Islet precursor cell (in vitro differentiated cells): ENCODE measurements at places on chromosomes 1 and 21.

DNA sequence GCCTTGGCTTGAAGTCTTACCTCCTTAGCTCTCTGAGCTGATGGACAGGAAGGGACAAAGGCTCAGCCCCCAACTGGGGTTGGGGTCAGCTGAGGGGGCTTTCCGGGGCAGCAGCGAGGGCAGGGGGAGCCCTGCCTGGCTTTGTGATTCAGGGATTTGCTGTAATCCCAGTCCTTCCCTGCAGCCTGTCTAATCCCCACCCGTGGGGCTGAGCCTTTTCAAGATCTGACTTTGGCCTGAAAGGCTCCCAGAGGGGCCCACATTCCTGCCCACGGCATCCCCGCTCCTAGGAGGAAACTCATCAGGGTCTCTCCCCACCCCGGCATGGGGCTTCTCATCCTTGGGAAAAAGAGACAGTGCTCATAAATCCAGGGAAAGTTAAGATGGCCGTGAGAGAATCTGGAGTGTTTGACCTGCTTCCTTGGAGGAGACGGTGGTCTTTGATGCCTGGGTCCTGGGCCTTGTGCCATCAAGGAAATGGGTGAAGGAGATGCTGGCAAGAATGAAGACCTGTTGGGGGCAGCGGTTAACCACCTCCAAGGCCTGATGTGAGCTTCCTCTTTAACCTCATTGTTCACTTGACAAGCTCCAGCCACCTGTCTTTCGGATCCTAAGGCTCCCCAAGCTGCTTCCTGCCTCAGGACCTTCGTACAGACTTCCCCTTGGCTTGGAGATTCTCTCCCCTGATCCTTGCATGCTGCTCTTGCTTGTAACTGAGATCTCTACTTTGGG lies 83.1 kb upstream of the WNT4 start:
- no peak for DNase-seq

GRCh38 chr1:109441069-109441468 lies 14.8 kb upstream of the PSMA5 start:
- no peak for DNase-seq

GRCh38 chr1:23696335-23696989 lies 4.9 kb downstream of the RPL11 start:
- DNase-seq = no peak

DNA sequence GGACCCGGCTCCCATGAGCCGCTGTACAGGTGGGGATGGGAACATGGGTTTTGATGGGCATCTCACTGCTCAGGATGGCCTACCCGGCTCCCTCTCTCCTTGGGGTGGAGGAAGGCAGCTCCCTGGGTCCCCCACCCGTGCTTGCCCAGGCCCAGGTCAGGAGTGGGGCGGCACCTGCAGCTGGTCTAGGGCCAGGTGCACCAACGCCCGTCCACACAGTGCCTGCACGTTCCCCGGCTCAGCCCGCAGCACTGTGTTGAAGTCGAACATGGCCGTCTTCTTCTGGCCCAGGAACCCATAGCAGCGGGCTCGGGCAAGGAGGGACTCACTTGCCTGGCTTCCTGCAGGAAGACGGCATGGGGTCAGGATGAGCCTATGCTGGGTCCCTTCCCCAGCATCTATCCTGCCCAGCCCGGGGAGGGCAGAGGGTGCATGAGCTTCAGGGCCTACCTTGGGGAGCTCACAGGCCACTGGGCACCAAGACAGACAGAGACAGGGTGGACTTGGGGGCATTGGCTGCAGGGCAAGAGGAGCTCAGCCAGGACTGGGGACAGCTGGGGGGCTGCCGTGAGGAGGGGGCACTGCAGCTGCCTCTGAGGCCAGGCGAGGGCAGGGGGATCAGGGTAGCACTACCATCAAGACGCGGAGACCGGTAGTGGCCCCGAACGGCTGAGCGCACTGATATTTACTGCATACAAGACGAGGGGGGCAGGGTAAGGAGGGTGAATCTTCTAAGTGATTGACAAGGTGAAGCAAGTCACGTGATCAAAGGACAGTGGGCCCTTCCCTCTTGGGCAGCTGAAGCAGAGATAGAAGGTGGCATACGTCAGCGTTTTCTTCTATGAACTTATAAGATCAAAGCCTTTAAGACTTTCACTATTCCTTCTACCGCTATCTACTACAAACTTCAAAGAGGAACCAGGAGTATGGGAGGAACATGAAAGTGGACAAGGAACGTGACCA lies 17.8 kb downstream of the TTC34 start:
- DNase-seq = peak; percentile 41

- no peak for DNase-seq
These were observed 47.2 kb downstream of the TLR5 start for GRCh38 chr1:223095870-223096269.

DNA sequence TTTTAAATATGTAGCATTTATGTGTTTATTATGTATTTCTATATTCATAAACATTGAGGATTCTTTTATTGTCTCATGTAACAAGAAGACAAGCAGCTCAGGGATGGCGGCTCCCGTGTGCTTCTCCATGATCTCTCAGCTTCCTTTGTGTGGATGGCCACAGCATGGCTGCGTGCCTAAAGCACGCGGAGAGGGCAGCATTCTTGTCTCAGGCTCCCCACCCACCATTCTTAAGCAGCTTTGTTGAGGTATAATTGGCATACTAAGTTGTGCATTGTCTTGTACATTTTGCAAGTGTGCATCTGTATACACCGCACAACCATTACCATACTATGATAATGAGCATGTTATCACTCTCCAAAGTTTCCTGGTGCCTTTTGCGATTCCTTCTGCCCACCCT lies 81.6 kb downstream of the CAMTA1 start:
- DNase-seq = no peak

DNA sequence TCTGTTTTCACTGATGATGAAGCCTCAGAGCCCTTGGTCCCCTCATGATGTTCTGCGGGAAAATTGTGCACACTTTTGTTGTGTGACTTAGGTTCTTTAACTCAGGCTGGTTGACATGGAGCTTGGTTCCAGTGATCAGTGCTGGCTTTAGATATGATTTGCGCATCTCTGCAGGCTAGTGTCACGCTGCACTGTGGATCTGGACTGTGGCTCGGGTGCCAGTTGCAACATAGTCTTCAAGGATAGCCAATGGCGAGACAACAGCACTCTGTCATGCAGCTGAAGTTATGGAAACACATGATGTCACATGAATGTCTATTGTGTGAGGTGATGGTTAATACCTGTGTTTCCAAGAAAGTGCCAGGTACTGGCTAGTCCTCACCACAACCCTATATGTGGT lies 56.7 kb downstream of the DDR2 start:
- no peak for DNase-seq
